Activated CD4-positive, alpha-beta memory T cell treated with anti-CD3 and anti-CD28 coated beads for 36 hours (primary cell): ENCODE measurements at places on chromosomes 16 and 17. TPM values are rescaled to one million over a fixed set of nuclear protein-coding genes. Genes with fewer than 3 reads are reported as not detected.

Gene KIF1C
- 48.8 TPM for total RNA-seq

Gene ABCC11
- 0.15 TPM for total RNA-seq

Gene PRSS21
- total RNA-seq: 6.2 TPM

Gene GPR142
- not detected for total RNA-seq

Gene RAB37
- 6.5 TPM for total RNA-seq

DNA sequence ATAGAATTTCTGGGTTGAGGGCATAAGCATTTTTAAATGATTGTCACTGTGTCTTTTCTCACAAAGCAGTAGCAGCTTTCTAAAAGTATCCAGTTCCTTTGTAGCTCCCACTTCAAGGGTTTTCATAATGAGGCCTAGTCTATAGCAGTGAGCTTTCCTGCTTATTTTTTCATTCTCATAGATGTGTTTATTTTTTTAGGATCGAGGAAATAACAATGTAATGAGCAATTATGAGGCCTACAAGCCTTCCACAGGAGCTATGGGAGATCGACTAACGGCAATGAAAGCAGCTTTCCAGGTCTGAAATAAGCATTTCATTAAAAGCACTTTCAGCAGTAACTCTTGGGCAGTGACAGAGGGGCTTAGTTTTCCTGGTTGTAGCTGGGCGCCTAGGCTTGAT lies 10.6 kb upstream of the PSMC5 start:
- no peaks in the 10 kb centered on the region for H3K27me3 ChIP-seq
- peaks cover 58% of the 10 kb centered on the region for H3K36me3 ChIP-seq

DNA sequence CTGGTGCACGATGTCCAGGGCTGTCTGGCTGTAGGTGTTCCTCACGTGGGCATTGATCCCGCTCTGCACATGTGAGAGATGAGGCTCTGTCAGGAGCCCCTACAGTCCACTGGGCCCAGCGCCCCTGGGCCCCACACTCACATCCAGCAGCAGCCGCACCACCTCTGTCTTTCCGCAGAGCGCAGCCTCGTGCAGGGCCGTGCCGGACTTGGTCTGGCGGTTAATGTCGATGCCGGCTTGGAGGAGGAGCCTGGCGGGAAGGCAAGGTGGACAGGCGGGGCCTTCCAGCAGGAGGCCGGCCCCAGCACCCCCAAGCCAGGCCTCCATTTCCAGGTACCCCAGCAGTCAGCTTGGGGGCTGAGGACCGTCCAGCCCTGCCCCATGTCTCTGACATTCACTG lies 9.2 kb downstream of the CASKIN1 start:
- no peaks in the 10 kb centered on the region for H3K4me1 ChIP-seq
- H3K36me3 ChIP-seq: no peaks in the 10 kb centered on the region
- no peaks in the 10 kb centered on the region for H3K27me3 ChIP-seq

GRCh38 chr17:10136258-10136981 lies 62.0 kb downstream of the GAS7 start:
- no peak overlapping the region for H3K4me3 ChIP-seq
- no peak for DNase-seq
- peaks cover 1% of the 10 kb centered on the region for H3K27me3 ChIP-seq
- no peaks in the 10 kb centered on the region for H3K36me3 ChIP-seq
- no peak overlapping the region for H3K27ac ChIP-seq

DNA sequence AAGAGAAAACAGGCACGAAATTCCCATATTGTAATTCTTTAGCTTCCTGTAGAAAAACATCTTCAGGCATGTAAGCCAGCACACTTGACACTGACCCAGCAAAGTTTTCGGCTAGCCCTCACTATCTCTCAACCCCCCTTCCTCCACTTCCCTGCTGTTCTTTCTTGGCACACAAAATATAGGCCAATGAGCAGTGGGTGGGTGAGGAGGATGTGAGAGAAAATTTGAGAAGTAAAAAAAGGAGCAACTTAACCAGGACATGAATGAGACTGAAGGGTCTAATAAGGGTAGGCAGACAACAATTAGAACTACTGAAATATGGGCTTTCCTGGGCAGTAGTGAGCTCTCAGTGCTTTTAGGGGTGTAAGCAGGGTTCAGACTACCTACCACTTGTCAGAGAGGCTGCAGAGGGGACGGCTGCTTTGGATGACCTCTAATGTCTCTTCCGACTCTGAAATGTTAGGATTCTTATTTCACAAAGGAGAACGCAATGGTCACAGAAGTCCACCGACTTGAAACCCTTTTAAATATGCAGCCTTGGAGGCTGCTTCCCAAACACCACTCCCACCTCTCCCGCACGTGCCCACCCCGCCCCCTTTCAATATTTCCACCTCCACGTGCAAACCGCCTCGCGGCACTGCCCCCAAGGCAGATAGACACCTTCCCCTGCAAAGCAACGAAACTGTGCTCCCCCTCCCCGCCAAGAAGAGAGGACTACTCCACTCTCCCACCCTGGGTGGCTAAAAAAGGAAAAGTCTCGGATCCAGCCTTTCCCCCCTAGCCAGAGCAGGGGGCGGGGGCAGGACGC lies 889 bp downstream of the MBTD1 start:
- peaks cover 65% of the 10 kb centered on the region for H3K4me1 ChIP-seq
- peak overlapping the region; percentile 49 for H3K27ac ChIP-seq
- H3K27me3 ChIP-seq: no peaks in the 10 kb centered on the region
- H3K4me3 ChIP-seq: peak overlapping the region; percentile 83

DNA sequence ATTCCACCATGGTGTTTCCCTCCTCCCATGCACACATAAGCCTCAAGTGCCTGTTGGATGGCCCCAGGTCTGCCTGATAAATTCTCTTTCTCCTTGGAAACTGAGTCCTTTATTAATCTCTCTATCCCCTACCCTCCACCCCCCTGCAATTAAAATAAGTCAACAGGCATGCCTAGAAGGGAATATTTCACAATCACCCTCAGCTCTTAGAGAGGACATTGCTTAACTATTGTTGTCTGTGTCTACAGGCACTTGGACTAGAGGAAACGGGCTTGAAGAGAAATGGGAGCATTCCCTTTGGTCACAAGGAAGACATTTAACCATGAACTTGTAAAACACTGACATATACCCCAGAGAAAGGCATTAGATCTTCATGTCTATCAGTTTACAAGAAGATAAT lies 39.5 kb downstream of the RCVRN start:
- peaks cover 5% of the 10 kb centered on the region for H3K27me3 ChIP-seq
- H3K4me3 ChIP-seq: no peak overlapping the region

- H3K4me1 ChIP-seq: peaks cover 9% of the 10 kb centered on the region
- peak; percentile 73 for DNase-seq
- no peak overlapping the region for H3K4me3 ChIP-seq
- peaks cover 8% of the 10 kb centered on the region for H3K36me3 ChIP-seq
- H3K27me3 ChIP-seq: no peaks in the 10 kb centered on the region
Measured at GRCh38 chr16:81623365-81624102, 155.6 kb upstream of the PLCG2 start.

GRCh38 chr17:57269052-57269451 lies 12.7 kb downstream of the MSI2 start:
- H3K27ac ChIP-seq: no peak overlapping the region
- H3K4me3 ChIP-seq: no peak overlapping the region
- H3K27me3 ChIP-seq: no peaks in the 10 kb centered on the region
- H3K36me3 ChIP-seq: peaks cover 50% of the 10 kb centered on the region
- no peak for DNase-seq
- H3K4me1 ChIP-seq: peaks cover 24% of the 10 kb centered on the region

GRCh38 chr17:28405632-28406472 lies at the start of gene SLC46A1:
TSS of gene SLC46A1 (minus strand) at chr17:28406212. CDS start at chr17:28406114, 98 bp downstream.
- H3K4me3 ChIP-seq: peak within 1 kb of the TSS; percentile 75
- no peak within 1 kb of the TSS for H3K27ac ChIP-seq
- peaks cover 13% of the 10 kb centered on the region for H3K4me1 ChIP-seq
- H3K27me3 ChIP-seq: peaks cover 2% of the 10 kb centered on the region
- H3K36me3 ChIP-seq: no peaks in the 10 kb centered on the region

- H3K36me3 ChIP-seq: no peaks in the 10 kb centered on the region
- no peaks in the 10 kb centered on the region for H3K4me1 ChIP-seq
- H3K27ac ChIP-seq: no peak overlapping the region
- peaks cover 25% of the 10 kb centered on the region for H3K27me3 ChIP-seq
Measured at GRCh38 chr17:14797021-14797420, 468.1 kb downstream of the PMP22 start.

GRCh38 chr16:19936441-19936840 lies 51.8 kb upstream of the GPRC5B start:
- DNase-seq: no peak
- peaks cover 7% of the 10 kb centered on the region for H3K27me3 ChIP-seq
- no peaks in the 10 kb centered on the region for H3K4me1 ChIP-seq
- H3K4me3 ChIP-seq: no peak overlapping the region

DNA sequence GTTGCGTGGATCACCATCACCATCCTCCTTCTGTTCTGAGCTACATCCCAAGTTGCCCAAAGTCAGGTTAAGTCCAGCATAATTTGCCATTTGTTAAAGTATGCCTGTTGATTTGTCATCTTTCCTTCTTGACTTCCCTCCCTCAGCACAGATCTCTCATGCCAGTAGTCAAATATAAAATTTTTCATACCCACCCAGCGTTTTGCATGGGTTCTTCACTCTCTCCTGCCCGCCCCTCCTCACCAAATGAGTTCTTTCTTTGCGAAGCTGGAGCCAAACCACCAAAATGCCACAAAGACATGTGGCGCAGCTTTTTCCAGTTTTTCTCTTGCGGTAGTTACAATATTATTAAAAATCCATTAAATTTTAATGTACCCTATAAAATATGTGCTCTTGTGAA lies 167.2 kb downstream of the MSI2 start:
- peaks cover 7% of the 10 kb centered on the region for H3K36me3 ChIP-seq
- H3K27me3 ChIP-seq: no peaks in the 10 kb centered on the region
- no peak overlapping the region for H3K4me3 ChIP-seq
